SJSA1 (cell line): ENCODE measurements at places on chromosomes 6 and 20.

DNA sequence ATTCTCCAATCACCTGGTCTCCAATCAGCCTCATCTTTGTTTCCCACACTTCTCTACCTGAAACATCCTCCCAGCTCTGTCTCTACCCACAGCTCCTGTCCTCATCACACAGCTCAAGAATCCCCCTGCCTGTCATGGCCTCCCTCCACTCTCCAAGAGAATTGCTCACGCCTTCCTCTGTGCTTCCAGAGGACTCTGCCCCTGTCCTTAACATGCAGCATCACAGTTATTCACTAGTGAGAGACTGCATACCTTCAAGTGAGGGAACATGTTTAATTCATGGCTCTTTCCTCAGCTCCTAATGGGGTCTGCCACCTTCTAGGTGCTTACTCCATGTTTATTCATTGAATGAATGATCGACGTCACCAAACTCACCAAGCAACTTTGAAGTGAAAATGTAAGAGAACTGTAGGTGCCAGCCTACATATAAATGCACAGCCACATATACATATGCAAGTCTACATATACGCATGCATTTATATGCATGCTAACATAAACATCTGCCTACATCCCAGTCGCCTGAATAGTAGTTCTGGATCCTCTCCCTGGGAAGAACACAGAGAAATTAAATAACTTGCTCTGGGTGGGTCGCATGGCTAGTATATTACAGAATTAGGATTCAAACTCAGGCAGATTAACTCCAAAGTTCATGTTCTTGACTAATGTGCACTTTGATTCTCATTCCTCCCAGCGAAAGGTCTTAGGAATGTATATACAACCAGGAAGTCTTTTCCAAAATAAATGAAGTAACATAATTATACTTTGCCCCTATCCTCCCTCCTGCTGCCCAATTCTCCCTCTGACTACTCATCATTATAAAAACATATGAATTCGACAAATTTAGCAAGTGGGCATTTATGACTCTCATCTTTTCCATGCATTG is 295.6 kb downstream of the MAFB start:
- DNase-seq: no peak

- DNase-seq: no peak
Measured at GRCh38 chr6:42179945-42180313, 6.8 kb downstream of the GUCA1A start.

- no peak for DNase-seq
Measured at GRCh38 chr6:6981681-6982322, 126.0 kb upstream of the RREB1 start.

DNA sequence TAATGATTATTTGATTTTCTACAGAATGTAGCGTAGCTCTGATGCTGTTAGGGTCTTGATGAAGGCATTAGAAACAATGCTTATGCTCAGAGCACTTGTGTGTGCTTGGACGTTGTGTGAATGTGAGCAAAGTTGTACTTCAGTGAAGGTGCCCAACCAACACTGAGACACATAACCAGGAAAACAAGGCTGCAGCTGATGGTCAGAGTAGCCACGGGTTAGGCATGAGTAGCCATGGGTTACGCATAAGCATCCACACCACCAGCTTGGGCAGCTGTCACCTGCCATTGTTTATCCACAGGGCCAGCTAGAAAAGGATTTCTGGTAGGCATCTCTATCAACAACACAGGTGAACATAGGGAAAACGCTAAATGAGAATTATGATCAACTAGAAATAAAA is 326.6 kb downstream of the NRN1 start:
- DNase-seq: no peak

- DNase-seq: no peak
Measured at GRCh38 chr6:134477991-134478635, 160.2 kb upstream of the SGK1 start.

DNA sequence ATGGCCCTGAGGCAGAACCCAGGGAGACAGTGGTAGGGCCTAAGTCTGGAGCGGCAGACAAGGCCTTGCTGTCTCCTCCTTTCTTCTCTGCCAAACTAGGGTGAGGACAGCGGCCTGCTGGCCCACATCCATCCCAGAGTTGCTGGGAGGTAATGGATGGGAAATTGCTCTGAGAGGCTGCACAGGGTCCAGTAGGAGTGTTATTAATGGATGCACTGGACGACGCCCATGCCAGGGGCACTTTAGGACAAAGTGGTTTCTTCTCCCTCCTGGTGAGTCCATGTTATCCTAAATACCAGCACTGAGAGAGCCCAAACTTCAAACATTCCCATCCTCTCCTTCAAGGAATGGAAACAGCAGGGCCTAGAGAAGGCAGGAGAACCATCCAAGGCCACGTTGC is 28.3 kb upstream of the PREX1 start:
- DNase-seq: no peak

DNA sequence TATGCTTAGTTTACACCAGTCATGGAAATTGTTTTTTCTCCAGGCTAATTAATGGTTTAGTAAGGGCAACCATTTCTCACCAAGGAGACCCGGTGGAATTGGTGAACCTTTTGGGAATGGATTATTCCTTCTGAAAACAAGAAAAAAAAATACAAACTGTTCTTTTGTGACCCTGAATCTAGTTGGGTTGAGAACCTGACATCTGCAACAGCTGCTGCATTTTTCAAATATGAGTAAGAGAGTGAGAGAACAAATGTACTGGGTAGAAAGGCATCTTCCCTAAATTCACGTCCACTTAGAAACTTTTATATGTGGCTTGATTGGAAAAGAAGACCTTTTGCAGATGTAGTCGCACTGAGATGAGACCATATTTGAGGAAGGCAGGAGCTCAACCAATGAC is 553.4 kb upstream of the EPHA7 start:
- DNase-seq: no peak

- DNase-seq: peak; percentile 76
Measured at GRCh38 chr20:23147964-23148730, 62.0 kb upstream of the CD93 start.

DNA sequence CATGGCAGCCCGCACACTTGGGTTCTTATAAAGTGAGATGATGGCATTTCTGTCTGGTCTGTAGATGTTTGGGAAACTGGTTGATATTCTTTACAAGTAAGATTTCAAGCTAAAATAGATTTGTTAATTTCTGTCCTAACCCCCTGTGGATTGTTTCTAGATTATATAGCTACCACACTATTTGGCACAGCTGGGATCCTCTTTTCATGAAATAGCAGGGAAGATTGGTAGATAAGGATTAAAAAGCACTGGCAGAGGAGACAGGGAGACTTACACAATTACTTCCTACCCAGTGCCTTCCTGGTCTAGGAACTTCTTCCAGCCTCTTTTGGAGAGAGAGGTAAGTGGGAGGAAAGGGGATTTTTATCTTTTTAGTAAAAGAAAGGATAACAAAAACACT is 13.2 kb upstream of the ATXN1 start:
- DNase-seq: no peak
